ENCODE measurements at places on chromosomes 6 and 20.

DNA sequence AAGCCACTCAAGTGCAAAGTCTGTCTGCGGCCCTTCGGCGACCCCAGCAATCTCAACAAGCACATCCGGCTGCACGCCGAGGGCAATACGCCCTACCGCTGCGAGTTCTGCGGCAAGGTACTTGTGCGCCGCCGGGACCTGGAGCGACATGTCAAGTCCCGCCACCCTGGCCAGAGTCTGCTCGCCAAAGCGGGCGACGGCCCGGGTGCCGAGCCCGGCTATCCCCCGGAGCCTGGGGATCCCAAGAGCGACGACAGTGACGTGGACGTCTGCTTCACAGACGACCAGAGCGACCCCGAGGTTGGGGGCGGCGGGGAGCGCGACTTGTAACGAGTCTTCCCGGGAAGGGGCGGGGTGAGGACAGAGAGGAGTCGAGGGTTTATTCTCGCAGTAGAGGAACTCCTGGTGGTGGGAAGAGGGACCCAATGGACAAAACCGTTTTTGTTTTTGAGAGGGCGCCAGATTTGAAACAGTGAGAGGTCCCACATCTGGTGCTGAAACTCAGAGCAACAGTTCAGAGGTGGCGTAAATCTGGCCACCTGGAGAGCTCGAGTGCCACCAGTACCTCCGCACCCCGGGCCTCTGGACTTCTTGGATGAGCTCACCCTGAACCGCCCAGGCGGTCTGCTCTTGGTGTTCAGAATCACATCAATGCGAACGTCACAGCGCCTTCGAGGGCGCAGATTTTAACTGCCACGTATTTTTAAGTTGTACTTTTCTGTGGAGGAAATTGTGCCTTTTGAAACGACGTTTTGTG, 8.0 kb downstream of the PRDM13 start:
- no peaks in the 10 kb centered on the region for H3K36me3 ChIP-seq
- peaks cover 29% of the 10 kb centered on the region for H3K4me1 ChIP-seq
- peak overlapping the region; percentile 56 for H3K4me3 ChIP-seq
- H3K27me3 ChIP-seq, result peaks cover 66% of the 10 kb centered on the region
- DNase-seq, result peak; percentile 51
- no peak overlapping the region for H3K27ac ChIP-seq

DNA sequence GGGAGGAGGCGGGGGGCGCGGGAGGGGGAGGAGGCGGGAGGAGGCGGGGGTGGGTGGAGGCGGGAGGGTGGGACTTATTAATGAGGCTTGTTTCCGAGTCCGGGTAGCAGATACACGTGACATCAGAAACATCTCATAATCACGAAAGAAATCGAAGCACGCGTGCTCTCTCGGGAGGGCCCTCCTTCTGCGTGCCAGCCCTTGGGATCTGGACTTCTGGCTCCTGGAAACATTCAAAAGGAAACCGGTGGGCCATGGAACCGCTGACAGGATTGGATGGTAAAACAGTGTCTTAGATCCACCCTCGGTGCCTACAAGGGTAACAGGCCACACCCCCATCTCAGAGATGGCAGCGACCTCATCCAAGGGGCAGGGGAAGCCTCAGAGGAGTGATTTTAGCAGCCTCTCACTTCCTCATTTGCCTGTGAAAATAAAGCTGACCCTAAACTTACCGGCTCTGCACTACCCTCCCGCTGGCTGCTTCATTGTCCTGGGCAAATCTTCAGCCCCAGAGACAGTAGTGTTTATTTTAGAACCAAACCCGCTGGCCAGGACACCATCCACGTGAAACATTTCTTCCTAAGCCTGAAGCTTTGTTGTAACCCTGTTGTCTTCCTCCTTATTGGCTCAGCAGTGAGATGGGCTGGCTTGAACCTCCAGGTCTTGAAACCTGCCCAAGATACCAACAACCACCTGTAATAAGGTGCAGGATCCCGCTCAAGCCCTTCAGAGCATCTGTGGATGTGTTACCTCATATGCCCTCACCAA, 97.5 kb downstream of the PSMG4 start:
- H3K36me3 ChIP-seq, result no peaks in the 10 kb centered on the region
- peak overlapping the region; percentile 43 for H3K4me3 ChIP-seq
- DNase-seq, result peak; percentile 92
- no peaks in the 10 kb centered on the region for H3K4me1 ChIP-seq
- H3K27me3 ChIP-seq, result no peaks in the 10 kb centered on the region

- H3K27ac ChIP-seq, result no peak overlapping the region
- peak overlapping the region; percentile 89 for H3K4me3 ChIP-seq
- DNase-seq, result peak; percentile 56
These were observed 45.6 kb downstream of the LRRN4 start for GRCh38 chr20:6008254-6008653.

GRCh38 chr6:168101590-168102314, 22.7 kb upstream of the FRMD1 start:
- H3K36me3 ChIP-seq, result no peaks in the 10 kb centered on the region
- DNase-seq, result peak; percentile 46
- no peak overlapping the region for H3K4me3 ChIP-seq
- peaks cover 6% of the 10 kb centered on the region for H3K4me1 ChIP-seq
- H3K27me3 ChIP-seq, result peaks cover 8% of the 10 kb centered on the region

DNA sequence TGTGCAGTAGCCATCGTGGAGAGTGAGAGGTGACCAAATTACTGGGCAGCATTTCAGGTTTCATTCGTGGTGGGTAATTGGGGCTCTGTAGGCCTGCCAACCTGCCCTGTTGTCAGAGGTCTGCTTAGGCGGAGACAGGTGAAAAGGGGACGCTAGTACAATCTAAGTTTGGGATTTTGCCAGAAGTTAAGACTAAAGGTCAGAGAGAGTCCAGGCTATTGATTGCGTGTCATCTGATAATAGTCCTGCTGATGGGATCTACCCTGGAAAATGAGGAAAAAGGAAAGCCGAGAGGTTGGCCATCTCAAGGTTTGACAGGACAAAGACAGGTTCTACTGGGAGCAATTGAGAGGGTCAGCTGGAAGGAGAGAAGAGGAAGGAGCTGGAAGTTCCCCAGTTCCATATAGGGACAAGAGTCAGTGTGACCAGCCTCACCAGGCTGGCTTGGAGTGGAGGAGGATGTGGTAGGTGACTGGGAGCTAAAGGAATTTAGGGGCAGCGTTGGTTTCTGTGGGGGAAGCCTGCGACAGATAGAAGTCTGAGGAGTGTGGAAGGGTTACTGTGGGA, 10.9 kb downstream of the ARFGEF2 start:
- no peak overlapping the region for H3K4me3 ChIP-seq
- no peaks in the 10 kb centered on the region for H3K4me1 ChIP-seq
- H3K36me3 ChIP-seq, result no peaks in the 10 kb centered on the region
- H3K27me3 ChIP-seq, result no peaks in the 10 kb centered on the region
- H3K27ac ChIP-seq, result peak overlapping the region; percentile 87

DNA sequence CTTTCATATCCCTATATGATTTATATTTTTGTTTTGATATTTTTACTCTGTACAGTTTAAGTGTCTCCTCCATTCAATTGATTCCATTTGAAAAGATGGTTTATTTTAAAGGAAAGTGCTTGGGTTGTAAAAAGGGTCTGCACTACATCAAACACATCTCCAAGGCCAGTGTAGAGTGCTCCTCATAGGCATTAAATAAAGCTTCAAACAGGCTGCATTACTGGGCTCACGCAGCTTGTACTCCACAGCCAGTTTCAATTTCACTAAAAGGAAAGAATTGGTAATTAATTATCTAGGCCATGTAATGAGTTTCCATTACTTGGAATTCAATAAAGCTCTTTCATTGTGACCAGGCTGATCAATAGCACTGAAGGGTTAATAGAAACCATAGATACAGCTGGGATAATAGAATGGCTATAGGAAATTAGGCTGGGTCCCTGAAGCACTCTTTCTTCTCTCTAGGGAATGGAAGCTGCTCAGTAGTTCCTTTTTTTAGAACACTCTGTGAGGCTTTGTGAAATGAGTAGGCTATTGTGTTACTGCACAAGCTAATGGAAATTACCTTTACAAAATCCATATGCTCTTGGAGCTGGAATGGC, 442.2 kb downstream of the RNF144B start:
- H3K36me3 ChIP-seq, result no peaks in the 10 kb centered on the region
- no peak for DNase-seq
- H3K27me3 ChIP-seq, result no peaks in the 10 kb centered on the region

GRCh38 chr20:17622086-17622850, 52.4 kb downstream of the DSTN start:
- no peaks in the 10 kb centered on the region for H3K4me1 ChIP-seq
- H3K27ac ChIP-seq, result no peak overlapping the region
- DNase-seq, result peak; percentile 37
- no peak overlapping the region for H3K4me3 ChIP-seq

DNA sequence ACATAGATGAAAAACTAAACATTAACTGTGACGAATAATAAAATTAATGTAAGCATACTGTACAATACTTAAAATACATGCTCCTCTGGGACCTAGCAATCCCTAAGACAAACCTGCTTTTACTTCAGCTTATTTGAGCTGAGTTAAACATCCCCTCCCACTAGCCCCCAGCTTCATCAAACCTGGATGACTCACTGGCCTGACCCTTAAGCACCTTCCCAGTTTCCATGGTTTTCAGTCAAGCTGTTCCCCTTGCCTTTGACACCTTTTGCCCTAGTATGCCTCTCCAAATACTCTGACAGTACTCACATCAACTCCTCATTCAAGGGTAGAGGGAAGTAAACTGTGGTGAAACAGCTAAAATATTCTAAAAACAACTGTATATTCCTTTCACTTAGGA, 4.2 kb downstream of the ELOVL4 start:
- H3K4me3 ChIP-seq, result no peak overlapping the region
- no peak for DNase-seq
- H3K4me1 ChIP-seq, result peaks cover 22% of the 10 kb centered on the region
- no peak overlapping the region for H3K27ac ChIP-seq

GRCh38 chr6:87200469-87201175, 45.3 kb downstream of the ZNF292 start:
- H3K27me3 ChIP-seq, result no peaks in the 10 kb centered on the region
- no peak overlapping the region for H3K27ac ChIP-seq
- H3K4me3 ChIP-seq, result no peak overlapping the region
- no peaks in the 10 kb centered on the region for H3K36me3 ChIP-seq
- no peak for DNase-seq

DNA sequence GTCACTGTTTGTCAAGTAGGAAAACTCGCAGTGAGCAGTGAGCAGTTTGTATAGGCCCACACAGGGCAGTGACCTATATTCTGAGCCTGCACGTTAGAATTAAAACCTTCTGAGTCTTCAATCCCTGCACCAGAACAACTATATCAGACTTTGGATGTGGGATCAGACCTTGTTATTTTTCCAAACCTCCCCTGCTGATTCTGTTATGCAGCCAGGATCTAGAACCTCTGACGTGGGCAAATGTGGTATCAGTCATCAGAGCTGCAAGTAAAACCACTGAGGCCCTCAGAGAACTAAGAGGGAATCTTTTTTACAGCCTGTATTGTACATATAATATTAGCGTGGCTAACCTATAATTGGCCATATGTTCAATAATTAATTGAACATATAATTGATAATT, 32.0 kb upstream of the AKAP7 start:
- H3K4me1 ChIP-seq, result no peaks in the 10 kb centered on the region
- no peak for DNase-seq

- H3K36me3 ChIP-seq, result no peaks in the 10 kb centered on the region
- no peak overlapping the region for H3K27ac ChIP-seq
- no peak overlapping the region for H3K4me3 ChIP-seq
- H3K27me3 ChIP-seq, result no peaks in the 10 kb centered on the region
These were observed 244.9 kb downstream of the ZFAND3 start for GRCh38 chr6:38064431-38064830.

GRCh38 chr6:150028799-150029198, 3.5 kb upstream of the RAET1L start:
- no peak overlapping the region for H3K4me3 ChIP-seq
- no peaks in the 10 kb centered on the region for H3K4me1 ChIP-seq
- no peaks in the 10 kb centered on the region for H3K36me3 ChIP-seq

DNA sequence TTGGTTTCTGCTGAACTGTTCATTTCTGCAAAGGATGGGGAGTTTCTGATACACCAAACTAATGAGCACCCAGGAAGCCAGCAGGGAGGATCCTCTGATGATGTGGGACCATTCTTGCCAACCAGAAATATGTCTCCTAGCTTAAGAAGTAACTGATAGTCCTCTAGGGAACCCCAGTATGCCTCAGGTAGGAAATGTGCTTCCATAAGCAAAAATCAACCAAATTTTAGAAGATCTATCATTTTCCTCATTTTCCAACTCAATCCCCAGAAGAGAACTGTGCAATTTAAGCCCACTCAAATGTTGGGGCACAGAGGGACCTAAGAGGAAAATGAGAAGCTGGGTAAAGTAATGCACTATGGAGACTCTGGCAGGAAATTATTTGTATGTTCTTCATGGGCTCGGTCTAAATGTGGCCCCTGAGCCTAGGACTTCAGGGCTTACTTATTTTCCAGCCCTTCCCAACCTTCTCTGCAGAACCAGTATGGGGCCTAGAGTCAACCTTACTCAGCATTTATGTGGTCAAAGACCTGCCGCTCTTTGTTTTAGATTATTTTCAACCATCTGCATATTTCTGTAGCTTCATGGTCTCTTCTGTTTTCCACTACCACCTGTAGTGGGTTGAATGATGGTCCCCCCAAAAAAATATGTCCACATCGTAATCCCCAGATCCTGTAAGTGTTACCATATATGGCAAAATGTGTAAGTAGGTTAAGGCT, 359.8 kb upstream of the CDH4 start:
- H3K4me1 ChIP-seq, result no peaks in the 10 kb centered on the region
- H3K4me3 ChIP-seq, result no peak overlapping the region
- no peaks in the 10 kb centered on the region for H3K36me3 ChIP-seq
- H3K27ac ChIP-seq, result no peak overlapping the region
- H3K27me3 ChIP-seq, result no peaks in the 10 kb centered on the region
- DNase-seq, result no peak

DNA sequence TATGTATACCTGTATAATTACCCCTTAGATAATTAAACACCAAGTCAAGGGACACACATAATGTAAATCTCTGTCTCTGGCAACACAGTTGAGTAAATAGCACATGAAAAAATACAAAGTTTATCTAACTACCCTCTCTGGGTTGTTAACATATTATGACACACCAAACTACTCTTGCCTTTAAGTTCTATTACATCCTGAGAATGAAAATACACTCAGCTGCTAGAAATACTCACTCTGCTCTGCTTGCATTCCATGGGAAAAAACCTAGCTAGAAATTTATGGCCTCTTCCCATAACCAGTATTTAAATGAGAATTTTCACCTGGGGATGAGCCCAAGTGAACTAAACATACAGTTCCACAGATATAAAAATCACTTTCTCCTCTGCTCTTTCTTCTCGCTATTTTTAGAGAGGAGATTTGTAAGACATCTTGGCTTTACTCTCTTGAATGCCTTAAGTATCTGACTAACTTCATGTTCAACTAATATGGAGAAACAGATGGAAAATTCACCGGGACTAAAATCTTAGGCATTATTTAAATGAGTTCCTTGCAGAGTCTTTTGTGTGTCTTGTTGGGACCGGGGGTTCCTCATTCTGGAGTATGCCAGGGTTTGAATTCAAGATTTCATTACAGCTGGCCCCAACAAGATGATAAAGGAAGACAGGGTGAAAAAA, 140.9 kb downstream of the GJA10 start:
- H3K36me3 ChIP-seq, result no peaks in the 10 kb centered on the region
- H3K4me3 ChIP-seq, result no peak overlapping the region
- no peak for DNase-seq
- no peaks in the 10 kb centered on the region for H3K4me1 ChIP-seq
- no peak overlapping the region for H3K27ac ChIP-seq
